Stimulated activated CD8-positive, alpha-beta memory T cell treated with anti-CD3 and anti-CD28 coated beads, Interleukin-4, amount 100 ng/mL, for 1 hour (primary cell): ENCODE measurements at places on chromosomes 4 and X.

DNA sequence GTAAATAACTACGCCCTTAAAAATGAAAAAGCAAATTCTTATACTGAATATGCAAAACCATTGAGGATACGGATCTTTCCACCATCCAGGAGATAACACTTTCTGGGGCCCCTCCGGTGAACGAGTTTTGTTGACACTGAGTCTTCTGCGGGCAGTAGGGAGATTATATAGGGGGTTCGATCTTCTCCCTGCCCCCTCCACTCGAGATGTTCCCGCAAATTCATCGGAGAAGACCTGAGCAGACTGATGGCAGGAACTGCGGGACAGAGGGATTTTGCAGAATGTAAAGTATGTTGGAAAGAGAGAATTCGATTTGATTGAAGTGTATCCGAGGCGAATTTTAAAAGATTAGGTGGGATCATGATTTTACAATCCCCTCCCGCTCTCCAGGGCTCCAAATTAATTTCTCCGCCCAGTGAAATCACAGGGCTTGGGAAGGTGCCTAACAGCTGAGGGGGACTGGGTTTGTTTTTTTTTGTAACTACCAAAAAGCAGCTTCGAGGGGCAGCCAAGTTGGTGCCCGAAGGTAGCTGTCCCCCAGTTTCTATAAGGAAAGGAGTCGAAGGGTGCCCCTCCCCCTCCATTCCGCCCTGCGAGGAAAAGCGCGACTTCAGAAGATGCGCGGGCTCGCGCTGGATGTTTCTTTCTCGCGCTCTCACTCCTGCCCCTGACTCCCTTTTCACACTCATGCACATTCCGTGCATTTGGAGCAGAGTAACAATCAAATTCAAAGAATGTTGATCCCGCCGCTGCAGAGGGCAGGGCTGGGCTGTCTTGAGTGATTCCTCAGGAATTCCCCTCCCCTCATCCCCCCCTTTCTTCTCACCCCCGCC, 1.2 kb downstream of the TMEM255A start:
- DNase-seq = no peak

DNA sequence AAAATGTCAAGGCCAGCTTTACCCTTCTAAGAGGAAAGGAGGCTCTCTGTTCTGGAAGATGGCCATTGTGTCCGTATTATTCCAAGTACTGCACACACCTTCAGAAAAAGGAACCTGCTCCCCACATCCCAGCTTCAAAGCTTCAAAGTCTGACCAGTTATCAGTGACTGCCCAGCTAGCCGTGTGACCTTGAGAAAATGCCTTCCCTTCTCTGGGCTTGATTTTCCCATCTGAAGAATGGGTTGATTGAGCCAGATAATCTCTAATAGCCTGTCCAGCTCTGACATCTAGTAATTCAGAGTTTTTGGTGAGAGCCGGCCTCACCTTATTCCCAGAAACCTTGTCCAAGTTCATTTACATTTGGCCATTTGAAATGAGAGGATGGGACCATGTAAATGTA, 3.0 kb downstream of the LONRF3 start:
- no peak for DNase-seq

DNA sequence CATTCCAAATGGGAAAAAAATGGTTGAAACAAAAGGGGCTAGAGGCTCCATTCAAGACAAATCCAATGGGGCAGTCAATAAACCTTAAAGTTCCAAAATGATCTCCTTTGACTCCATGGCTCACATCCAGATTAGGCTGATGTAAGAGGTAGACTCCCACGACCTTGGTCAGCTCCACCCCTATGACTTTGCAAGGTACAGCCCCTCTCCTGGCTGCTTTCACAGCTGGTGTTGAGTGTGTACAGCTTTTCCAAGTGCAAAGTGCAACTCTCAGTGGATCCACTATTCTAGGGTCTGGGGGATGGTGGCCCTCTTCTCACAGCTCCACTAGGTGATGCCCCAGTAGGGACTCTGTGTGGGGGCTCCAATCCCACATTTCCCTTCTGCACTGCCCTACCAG, 21.5 kb downstream of the SULT1B1 start:
- DNase-seq = no peak

DNA sequence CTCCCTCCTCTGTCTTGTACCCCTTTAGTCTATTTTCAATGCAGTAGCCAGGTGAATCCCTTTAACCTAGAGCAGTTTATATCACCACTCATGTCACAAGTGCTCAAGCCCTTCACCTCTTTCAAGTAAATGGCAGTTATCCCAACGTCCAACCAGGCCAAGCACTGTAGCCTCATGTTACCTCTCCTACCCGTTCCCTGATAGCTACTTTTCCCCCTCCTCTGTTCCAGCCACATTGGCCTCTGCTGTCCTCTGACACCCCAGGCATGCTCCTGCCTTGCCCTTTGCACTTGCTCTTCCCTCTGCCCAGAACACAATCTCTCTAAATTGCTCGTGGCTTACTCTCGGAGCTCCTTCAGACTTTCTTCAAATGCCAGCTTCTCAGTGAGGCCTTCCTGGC, 15.2 kb downstream of the GUCY1B1 start:
- DNase-seq = no peak

- DNase-seq = no peak
Measured at GRCh38 chr4:188146618-188147017, 7.4 kb downstream of the TRIML1 start.

DNA sequence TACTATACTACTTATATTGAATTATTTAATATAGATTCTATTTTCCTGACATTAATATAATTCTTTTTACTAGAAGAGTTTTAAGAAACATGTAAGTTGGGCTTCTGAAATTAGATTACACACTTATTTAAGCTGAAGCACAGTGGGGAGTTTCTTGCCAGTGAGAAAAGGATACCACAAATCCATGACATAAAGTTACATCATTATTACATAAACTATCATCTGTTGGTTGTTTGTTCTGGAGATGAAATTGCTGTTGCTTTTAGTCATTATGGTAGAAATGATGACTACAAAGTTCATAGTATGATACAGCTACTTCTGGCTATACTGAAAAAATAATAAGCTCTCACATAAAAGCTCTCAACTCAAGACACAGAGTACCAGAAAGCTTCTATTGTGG, 880.4 kb downstream of the PCDH18 start:
- DNase-seq = no peak

DNA sequence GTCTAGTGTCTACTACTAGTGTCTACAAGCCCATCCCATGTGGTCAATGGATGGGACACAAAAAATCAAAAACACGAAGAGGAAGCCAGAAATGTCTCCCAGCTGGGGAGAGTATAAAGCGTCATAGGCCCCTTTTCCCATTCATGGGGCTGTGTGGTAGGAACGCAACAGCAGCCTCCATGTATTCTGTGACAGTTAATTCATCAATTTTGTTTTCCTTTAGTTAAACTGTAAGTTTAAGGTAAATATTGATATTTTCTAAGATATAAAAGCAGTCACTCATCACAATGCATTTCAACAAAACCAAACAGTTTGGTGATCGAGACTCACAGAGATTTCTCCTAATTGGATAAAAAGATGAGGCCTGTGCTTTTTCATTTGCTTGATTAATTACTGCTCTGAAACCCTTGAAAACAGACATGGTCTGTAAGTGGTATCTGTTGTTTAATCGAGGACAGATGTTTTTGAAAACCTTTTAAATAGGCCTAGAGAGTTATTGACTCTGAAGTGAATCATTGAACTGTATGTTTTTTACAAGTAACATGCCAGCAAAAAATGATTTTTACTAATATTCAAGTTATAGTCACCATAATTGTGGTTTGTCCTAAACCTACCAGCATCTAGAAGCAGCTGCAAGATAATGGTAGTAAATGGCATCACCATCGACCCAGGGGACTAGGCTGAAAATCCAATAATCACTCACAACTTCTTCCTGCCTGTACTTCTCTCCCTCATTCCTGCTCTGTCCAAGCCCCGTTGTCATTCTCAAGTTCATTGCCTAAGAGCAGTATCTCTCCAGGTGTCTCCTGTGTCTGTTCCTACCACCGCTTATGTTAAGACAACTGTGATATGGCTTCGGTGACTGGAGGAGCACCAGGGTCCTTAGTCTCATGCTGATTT, 87.7 kb upstream of the SHISA3 start:
- no peak for DNase-seq

DNA sequence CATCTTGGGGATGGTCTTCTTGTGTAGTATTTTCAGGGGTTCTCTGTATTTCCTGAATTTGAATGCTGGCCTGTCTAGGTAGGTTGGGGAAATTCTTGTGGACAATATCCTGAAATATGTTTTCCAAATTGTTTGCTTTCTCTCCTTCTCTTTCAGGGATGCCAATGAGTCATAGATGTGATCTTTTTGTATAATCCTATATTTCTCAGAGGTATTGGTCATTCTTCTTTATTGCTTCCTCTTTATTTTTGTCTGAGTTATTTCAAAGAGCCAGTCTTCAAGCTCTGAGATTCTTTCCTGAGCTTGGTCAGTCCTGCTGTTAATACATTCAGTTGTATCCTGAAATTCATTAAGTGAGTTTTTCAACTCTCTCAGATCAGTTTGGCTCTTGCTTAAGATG, 73.1 kb downstream of the MAMLD1 start:
- no peak for DNase-seq

- no peak for DNase-seq
Measured at GRCh38 chrX:112819813-112820212, 20.8 kb downstream of the AMOT start.

DNA sequence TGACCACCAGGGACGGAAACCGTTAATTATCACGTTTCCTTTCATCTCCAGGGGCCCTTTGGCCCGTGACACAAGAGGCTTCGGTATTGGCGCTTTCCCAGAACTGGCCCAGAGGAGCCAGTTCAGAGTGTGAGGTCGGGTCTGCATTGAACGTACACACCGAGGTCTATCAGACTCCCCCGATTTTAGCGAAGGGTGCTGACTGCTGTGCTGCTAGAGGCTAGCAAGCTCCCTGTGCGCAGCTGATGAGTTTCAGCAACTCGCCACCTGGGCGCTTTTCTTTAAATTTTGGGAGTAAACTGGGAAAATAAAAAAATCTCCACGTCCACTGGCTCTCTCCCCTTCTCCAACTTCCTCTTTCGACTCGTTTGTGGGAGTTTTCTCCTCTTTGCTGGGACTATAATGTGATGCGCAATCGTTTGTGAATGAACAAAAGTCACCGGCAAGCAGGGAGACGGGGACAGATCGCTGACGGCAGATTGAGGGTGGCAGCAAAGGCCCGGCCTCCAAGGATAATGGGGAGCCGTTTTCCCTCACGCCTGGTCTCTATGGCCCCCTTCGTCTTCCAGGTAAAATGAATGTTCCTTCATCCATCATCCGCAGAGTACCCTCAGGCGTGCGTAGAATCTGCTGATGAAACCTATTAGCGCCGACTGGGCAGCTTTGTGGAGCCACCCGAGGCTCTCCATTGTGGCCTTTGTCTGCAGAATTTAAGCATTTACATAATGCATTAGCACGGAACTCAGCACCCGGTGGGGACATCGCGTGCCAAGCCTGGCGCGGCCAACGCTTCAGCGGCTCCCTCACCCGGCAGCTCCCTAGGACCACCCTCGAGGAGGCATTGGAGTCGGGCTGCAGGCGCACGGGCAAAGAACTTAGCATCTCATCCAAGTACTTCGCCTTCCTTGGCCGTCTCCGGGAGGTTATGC, 1.6 kb upstream of the LRAT start:
- DNase-seq = no peak

GRCh38 chr4:186807808-186808629, 84.4 kb upstream of the FAT1 start:
- no peak for DNase-seq

- DNase-seq = no peak
Measured at GRCh38 chr4:88960576-88960975, 96.4 kb downstream of the FAM13A start.

DNA sequence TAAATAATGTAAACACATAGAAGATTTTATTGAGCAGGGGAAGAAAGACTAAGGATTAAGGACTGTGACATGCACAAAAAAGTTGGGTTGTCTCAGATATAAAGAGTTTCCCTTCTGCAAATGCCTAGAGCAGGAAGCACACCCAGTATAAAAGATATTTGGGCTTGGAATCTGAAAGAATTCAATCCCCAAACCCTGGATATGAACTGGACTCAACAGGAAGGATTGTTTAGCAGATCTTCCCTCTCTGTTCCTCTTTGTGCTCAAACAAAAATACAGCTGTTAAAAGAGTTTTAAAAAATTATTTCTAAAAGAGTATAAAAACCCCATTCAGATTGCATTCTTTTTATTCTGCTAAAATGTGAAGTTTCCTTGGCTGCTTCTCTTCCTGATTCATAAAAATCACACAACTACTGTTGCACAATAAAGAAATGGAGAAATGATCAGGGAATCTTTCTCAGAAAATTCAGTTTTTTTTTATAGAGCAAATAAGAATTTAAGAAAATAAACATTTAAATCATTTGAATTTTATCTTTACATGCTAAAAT, 71.4 kb downstream of the PDLIM5 start:
- no peak for DNase-seq

GRCh38 chrX:37349221-37350033, at the start of gene PRRG1:
Gene PRRG1, plus strand, starts transcription at chrX:37349364. Its CDS starts 56,886 bp downstream, at chrX:37406250.
- no peak for DNase-seq

GRCh38 chrX:106450405-106450804, 161.4 kb upstream of the RADX start:
- no peak for DNase-seq

- no peak for DNase-seq
Measured at GRCh38 chr4:1972414-1972813, 36.4 kb downstream of the NELFA start.

DNA sequence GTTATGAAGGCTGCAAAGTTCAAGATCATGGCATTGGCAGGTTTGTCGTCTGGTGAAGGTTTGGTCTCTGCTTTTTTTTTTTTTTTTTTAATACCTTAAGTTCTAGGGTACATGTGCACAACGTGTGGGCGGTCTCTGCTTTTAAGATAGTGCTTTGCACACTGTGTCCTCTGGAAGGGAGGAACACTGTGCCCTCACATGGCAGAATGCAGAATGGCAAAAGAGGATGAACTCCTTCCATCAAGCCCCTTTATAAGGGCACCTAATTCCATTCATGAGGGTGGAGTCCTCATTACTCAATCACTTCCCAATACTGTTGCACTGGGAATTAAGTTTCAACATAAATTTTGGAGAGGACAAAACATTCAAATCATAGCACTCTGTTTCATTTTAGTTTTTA, 101.4 kb downstream of the GLRA2 start:
- no peak for DNase-seq

- no peak for DNase-seq
Measured at GRCh38 chr4:10002278-10002677, 19.0 kb downstream of the SLC2A9 start.

DNA sequence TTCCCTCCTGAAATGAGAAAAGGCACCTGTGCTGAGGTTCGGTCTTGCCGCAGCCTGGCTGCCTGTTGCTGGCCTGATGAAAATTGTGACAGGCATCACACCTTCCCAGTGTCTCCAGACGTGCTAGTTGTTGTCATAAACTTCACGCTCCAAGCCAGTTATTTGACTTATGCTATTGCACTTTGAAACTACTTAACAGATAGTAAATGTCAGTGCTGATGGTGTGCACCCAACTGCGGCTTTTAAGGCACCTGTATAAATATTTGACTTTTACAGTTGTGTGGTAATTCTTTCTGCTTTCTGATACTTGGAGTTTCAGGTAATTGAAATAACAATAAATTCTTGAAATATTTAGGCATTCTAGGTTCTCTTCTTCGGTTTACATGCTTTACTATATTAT, 1.8 kb downstream of the WWC2 start:
- DNase-seq = no peak
